ENCODE measurements at places on chromosomes 1 and 21.

GRCh38 chr1:176786274-176786673, 323.3 kb downstream of the PAPPA2 start:
- peak; percentile 3 for DNase-seq

- peak; percentile 69 for DNase-seq
Measured at GRCh38 chr1:153946622-153947241, at the start of gene DENND4B. Gene DENND4B (minus strand): TSS chr1:153946718. CDS start chr1:153944374, 2,344 bp downstream.

GRCh38 chr1:151007853-151008243, 401 bp upstream of the PRUNE1 start:
- no peak for DNase-seq

GRCh38 chr1:100075773-100076172, 57.0 kb downstream of the SASS6 start:
- no peak for DNase-seq

DNA sequence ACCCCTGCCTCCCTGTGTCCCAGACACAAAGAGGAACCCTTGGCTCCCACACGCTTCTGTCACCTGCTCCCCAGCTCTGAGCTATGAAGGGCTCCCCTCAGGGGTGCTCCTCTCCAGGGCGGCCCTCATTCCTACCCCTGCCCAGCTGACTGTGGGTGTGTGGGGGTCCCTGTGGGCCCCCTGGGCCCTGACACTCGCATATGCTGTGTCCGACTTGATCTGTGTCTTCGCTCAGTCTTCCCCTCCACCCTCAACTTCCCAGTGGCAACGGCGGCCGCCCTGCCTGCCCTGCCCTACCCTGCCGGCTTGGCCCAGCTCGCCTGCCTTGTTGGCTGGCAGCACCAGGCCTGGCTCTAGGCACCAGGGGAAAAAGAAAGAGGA, 1.2 kb downstream of the KCNQ4 start:
- no peak for DNase-seq

DNA sequence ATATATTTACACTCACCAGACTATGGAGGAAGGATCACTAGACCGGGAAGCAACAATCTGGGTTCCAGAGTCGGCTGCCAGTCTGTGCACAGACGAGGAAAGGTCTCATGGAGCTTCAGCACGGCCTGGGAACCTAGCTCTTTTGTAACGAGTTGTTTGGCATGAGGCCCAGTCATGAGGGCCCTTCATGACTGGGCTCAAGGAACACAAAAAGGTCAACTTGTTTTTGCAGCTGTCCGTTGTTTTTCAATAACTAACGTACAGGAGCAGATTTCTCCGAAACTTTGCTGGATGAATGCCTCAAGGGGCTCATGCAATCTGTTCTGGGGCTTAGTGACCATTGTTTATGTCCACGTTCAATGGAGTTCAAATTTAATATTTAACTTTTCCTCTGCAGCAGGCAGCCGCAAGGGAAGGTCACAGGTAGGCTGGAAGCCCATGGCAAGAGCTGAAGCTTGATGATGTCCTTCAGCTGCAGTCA, 5.9 kb upstream of the STUM start:
- DNase-seq = no peak

DNA sequence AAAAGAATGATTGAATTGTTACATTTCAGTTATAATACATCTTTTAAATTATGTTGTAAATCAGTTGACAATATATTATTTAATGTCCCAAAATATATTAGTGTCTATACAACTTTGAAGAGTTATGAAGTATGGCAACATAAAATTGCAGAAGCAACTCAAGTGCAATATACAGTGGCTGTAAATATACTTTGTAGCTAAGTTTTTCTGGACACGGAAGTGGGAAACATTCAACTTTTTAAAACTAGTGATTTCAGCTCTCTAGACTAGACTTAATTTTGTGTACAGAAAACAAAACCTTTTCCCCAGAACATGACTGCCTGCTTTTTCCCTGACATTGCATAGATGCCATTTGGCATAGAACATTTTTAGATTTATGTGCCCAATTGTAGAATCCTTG, 29.5 kb upstream of the ABCG1 start:
- DNase-seq = no peak

- DNase-seq = no peak
Measured at GRCh38 chr1:178183796-178184195, 89.9 kb downstream of the RASAL2 start.

GRCh38 chr21:44085491-44086321, 21.5 kb upstream of the PWP2 start:
- no peak for DNase-seq

DNA sequence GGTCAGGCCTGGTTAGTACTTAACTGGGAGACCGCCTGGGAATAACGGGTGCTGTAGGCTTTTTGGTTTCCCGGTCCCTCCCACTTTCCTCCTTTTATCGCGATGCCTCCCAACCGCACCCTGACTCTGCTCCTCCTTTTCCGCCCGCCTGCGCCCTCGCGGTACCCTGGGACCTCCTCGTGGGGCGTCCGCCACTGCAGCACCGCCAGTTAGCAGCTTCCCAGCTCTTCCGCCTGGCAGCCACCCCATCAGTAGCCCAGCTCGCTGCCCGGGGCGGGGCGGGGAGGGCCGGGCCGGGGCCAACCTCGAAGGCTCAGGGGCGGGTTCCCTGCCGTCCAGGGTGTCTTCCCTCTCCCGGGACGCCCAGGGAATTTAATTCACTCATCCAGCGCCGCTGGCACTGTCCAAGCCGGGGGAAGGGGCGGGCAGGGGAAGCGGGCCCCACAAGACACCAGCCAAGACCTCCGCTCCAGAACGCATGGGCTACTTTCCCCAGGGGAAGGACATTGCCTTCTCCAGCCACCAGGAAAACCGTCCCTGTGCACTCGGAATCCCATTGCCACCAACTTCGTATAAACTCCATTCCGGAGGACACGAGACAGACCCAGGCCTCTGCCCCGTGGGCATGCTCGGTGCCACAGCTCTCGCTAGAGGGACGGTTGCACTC, 2.0 kb upstream of the ZNF678 start:
- DNase-seq = no peak

- DNase-seq = no peak
Measured at GRCh38 chr1:21685946-21686678, 17.0 kb upstream of the RAP1GAP start.

GRCh38 chr1:183283286-183283685, 97.2 kb downstream of the LAMC2 start:
- DNase-seq = no peak

DNA sequence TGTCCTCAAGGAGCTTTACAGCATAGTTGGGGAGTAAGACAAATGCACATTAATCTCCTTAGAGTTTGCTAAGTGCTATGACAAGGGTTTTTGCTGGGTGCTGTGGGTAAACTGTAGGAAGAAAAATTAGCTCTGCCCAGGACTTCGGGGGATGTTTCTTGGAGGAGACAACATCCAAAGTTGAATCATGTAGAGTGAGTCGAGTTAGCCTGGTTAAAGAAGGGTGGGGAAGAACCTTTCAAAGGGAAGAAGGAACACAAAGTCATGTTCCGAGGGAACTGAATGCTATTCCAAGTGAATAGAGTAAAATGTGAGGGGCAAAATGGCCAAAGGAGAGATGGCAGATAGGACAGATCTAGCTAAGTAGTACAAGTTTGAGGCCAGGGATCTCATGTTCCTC, 17.1 kb downstream of the SPRTN start:
- DNase-seq = no peak

- peak; percentile 12 for DNase-seq
Measured at GRCh38 chr1:227766015-227766634, 30.9 kb downstream of the SNAP47 start.

DNA sequence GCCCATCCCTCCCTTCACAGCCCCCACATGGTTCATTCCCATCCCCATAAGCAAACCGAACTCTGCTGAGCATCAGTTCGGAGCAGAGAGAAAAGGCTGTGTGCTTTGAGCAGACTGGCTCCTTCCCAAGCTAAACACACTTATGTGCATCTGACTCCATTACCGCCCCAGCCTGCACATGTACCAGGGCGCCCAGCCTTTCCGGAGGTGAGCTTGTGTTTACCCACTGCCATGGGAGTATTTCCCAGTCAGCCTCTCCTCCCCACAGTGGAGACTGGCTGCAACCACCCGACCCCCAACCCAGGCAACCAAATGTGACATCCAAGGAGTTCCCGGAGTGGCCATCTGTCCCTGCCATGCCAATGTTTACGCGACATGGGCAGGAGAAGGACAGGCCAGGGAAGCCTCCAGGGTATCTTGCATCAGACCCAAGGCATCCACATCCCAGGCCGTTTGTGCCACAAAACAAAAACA, 9.4 kb downstream of the TIAM1 start:
- DNase-seq = no peak

- DNase-seq = peak; percentile 60
Measured at GRCh38 chr1:30779294-30780071, 21.9 kb upstream of the LAPTM5 start.

DNA sequence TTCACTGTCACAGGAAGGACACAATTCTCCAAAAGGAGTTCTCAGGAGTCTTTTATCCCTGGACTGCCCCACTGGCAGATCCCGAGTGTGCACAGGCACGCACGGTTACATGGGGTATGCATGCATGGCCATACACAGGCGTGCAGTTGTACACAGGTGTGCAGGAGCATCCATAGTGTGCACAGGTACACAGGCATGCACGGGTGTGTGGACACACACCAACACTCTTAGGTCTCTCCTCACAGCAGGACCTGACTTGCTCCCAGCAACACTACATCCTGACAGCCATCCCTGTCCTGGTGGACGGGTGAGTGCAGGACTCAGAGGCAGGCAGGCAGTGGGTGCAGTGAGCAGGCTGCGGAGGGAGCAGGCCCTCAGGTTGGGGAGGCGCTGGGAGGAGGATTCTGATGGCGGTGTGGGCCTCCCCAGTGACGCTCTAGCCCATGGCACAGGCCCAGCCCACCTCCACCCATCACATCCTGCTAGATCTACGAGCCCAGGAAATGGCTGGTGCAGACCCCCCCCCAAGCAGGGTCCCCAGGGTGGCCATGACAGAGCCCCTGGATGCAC, 28.4 kb downstream of the SLC19A1 start:
- DNase-seq = no peak

DNA sequence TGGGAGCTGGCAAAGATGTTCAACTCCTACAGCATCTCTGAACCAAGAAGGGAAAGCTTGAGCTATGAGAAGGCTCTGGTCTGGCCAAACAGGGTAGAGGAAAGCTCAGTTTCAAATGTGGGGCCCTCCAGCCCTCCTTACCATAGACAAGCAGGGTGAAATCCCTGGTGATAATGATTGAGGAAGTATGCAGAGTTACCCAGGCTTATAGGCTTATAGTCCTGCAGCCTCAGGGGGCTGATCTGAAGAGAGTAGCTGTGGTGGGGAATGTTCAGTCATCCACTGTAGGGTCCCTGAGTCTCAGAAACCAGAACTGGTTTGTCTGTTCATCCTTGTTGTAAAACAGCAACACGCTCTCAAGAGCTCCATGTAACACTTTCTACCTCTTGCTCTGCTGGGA, 19.8 kb upstream of the LY9 start:
- DNase-seq = no peak

DNA sequence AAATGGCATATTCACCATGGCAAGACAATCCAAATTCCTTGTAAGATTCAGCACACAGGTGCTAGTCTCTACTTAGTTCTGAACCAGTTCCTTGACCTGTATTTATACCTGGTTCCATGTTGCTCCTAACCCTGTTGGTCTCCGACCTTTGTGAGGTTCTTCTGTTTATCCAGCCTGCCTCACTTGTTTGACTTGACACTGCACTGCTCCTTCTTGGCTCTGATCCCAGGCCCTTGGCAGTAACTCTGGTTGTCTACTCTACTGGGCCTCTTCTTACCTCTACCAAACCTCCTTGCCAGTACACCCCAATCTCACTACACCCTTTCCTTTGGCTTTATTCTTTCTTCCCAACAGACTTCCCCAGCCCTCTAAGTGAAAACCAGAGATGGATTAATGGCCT, 419.4 kb upstream of the USP24 start:
- DNase-seq = no peak

- no peak for DNase-seq
Measured at GRCh38 chr1:228986093-228986904, 251.0 kb downstream of the RHOU start.

DNA sequence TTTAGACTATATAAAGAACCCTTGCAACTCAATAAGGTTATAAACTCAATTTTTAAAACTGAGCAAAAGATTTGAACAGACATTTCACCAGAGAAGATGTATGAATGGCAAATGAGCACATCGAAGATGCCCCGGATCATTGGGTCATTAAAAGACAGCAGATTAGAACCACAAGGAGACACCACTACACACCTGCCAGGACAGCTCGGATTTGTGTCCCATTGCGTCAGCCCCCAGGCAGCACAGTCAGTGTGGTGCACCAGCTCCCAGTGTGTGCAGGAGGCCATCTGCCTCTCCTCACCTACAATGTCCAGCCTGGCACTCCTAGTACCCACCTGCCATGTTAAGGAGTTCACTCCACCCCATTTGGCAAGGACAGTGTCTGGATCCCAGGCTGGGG, 61.1 kb upstream of the LRP8 start:
- DNase-seq = no peak

DNA sequence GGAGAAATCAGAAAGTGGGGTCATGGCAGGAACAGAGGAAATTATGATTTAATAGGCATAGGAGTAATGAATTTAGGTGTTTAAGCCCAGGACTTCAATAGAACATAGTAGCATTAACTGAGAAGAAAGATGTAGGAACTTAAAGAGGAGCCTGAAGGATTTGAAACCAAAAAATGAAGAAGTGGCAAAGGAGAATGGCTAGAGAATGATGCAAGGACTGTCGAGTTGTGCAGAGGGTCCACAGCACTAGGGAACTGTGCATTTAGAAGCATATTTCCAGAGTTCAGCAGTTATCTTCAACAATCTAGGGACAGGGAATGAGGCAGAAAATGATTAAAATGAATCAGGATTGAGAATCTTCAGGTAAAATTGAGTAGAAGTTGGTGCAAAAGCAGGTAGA, 328.1 kb upstream of the LYPLAL1 start:
- DNase-seq = no peak

GRCh38 chr1:115158181-115158580, 68.9 kb upstream of the TSPAN2 start:
- no peak for DNase-seq

DNA sequence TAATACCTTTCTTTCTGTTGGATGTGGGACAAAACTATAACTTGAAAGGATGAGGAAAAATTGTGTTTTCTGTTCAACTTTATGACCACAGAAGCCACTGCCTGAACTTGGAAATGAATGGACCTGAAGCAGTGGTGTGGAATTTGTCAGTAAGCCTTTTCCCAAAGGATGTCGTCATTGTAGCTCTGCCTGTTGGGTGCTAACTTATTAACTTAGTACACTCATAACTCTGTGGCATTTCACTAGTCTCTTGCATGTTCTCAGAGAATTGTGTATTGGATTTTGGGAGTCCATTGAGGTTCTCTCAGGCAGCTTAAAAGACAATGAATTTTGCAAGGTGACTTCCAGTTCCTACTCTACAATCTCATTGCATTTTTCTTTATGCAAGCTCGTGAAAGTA, 49.6 kb downstream of the KCNK2 start:
- peak; percentile 51 for DNase-seq

GRCh38 chr1:119743776-119744597, 24.7 kb downstream of the HMGCS2 start:
- DNase-seq = peak; percentile 73

- no peak for DNase-seq
Measured at GRCh38 chr1:3620708-3621107, 4.1 kb upstream of the TPRG1L start.

GRCh38 chr1:55696891-55697290, 481.7 kb upstream of the USP24 start:
- DNase-seq = peak; percentile 42

- DNase-seq = no peak
Measured at GRCh38 chr1:2283371-2283990, 55.4 kb downstream of the SKI start.

GRCh38 chr21:34845521-34846451, 177.0 kb downstream of the CLIC6 start:
- peak; percentile 73 for DNase-seq

GRCh38 chr1:221680085-221680484, 61.8 kb downstream of the DUSP10 start:
- no peak for DNase-seq
